ENCODE measurements at places on chromosomes 6 and 20.

GRCh38 chr6:144352331-144352730, 67.2 kb downstream of the UTRN start:
- DNase-seq = peak; percentile 27

DNA sequence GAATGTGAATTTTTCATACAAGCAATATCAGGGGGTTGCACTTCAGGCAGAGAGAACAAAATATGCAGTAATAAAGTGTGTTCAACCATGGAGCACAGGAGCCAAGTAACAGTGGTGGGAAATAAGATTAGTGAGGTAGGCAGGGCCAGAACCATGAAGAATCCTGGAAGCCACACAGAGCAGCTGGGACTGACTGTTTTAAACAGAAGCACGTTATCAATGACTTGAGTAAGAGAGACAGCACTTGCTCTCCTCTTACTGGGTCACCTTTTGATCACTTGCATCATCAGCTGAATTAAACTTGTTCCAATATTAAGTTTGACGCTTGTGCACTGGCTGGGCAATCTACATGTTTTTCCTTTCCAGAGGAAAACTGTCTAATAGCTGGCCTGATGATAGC, 238.5 kb downstream of the TBX18 start:
- peak; percentile 80 for DNase-seq

GRCh38 chr6:82263916-82264315, 16.4 kb upstream of the IBTK start:
- DNase-seq = no peak

DNA sequence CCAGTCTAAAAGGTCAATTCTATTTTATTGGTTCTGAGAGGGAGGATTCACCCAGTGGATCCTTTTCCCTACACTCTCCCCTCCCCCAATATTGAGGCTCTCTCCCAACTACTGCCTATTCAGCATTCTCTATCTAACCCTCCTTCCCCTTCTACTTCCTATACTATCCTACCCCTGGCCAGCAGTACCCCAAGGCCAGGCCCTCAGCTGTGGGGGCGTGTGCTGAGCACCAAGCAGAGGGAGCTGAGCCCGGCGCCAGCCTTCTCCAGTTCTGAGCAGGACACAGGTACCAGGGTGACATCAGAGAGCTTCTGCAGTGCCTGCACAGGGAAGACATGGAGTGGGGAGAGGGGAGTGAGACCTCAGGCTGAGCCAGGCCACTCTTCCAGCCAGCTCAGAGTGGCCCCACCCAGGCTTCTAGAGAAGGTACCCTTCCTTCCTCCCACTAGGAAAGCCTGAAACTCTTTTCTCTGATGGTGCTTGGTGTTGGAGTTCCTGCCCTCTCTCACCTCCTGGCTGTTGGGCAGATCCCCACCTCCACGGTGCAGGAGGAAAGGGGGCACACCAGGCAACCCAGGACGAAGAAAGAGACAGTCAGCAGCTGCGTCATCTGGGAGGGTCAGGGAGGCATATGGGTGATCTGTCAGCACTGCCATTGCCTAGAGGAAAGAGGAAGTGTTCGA, 1.9 kb downstream of the DDAH2 start:
- no peak for DNase-seq
